ENCODE measurements at places on chromosomes 7 and 10. TPM values are rescaled to one million over a fixed set of nuclear protein-coding genes. Genes with fewer than 3 reads are reported as not detected.

DNA sequence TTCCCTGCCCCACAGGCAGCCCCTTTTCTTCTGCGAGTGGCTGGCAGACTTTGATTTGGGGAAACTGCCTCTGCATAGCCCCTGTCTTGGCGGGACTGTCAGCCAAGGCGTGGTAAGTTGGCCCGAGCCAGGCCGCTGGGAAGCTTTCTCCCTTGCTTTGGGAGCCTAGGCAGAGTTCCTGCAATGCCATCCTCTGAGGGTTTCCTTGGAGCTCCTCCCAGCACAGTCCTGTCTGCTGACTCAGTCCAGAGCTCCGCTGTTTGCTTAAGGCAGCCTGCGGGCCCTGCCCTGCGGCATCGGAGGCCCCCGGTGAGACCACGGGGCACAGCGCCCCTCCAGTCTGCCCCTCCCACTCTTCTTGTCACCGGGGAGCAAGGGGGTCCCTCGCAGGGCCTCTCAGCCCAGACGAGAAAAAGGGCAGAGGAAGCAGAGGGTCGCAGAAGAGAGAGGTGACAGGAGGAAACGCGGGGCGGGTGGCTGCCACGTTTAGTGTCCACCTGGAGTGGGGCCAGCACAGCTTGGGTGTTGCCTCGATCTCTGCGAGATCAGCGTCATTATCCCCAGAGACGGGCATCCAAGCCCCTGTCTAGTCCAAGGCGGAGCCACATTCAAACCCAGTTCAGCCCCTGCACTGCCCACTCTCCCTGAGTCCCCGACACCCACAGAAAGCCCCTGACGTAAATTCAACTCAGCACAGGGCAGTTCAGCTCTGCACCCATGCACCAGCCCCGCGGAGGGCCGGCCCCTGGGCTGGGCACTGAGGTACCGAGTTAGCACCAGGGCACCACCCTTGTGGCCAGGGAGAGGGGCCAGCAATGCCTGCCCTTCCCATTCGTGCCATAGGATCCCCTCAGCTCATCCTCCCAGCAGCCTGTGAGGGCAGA lies 59.0 kb upstream of the CHST15 start:
- peak; percentile 77 for DNase-seq
- H3K27me3 ChIP-seq = no peaks in the 10 kb centered on the region
- no peak overlapping the region for H3K4me3 ChIP-seq

DNA sequence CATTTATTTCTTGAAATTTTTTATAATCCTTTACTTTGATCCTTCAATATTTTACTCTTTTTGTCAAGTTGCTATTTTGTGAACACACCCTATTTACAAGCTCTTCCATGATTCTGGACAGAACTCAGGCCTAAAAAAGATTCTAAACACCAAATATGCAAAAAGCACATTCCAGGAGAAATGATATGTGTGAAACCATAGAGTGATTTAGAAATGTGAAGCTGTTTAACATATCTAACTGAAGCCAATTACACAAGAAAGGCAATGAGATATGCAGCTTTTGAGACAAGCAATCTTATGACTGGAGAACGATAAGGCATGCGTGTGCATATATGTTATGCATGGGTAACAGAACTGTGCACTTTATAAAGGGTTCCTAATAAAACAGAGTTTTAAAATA lies 243.0 kb downstream of the CACNA2D1 start:
- H3K27ac ChIP-seq = no peak overlapping the region
- no peak overlapping the region for H3K4me3 ChIP-seq
- no peaks in the 10 kb centered on the region for H3K4me1 ChIP-seq
- no peaks in the 10 kb centered on the region for H3K36me3 ChIP-seq
- DNase-seq = no peak

DNA sequence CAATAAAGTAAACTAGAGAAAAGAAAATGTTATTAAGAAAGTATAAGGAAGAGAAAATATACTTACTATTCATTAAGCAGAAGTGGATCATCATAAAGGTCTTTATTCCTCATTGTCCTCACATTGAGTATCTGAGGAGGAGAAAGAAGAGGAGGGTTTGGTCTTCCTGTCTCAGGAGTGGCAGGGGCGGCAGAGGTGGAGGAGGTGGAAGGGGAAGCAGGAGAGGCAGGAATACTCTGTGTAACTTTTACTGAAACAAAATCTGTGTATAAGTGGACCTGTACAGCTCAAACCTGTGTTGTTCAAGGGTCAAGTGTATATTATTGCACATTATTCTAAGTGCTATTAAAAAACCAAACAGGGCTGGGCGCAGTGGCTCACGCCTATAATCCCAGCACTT lies 34.2 kb upstream of the EPC1 start:
- DNase-seq = no peak
- H3K27me3 ChIP-seq = no peaks in the 10 kb centered on the region
- H3K27ac ChIP-seq = no peak overlapping the region
- H3K4me1 ChIP-seq = no peaks in the 10 kb centered on the region
- H3K36me3 ChIP-seq = no peaks in the 10 kb centered on the region

- H3K4me3 ChIP-seq = no peak overlapping the region
- H3K27ac ChIP-seq = no peak overlapping the region
- H3K27me3 ChIP-seq = no peaks in the 10 kb centered on the region
These were observed 808.7 kb downstream of the XPNPEP1 start for GRCh38 chr10:109114579-109114978.

- no peak overlapping the region for H3K4me3 ChIP-seq
- no peaks in the 10 kb centered on the region for H3K27me3 ChIP-seq
- H3K36me3 ChIP-seq = no peaks in the 10 kb centered on the region
- peaks cover 23% of the 10 kb centered on the region for H3K4me1 ChIP-seq
- DNase-seq = peak; percentile 60
These were observed 89.3 kb downstream of the SLIT1 start for GRCh38 chr10:97096261-97097083.

DNA sequence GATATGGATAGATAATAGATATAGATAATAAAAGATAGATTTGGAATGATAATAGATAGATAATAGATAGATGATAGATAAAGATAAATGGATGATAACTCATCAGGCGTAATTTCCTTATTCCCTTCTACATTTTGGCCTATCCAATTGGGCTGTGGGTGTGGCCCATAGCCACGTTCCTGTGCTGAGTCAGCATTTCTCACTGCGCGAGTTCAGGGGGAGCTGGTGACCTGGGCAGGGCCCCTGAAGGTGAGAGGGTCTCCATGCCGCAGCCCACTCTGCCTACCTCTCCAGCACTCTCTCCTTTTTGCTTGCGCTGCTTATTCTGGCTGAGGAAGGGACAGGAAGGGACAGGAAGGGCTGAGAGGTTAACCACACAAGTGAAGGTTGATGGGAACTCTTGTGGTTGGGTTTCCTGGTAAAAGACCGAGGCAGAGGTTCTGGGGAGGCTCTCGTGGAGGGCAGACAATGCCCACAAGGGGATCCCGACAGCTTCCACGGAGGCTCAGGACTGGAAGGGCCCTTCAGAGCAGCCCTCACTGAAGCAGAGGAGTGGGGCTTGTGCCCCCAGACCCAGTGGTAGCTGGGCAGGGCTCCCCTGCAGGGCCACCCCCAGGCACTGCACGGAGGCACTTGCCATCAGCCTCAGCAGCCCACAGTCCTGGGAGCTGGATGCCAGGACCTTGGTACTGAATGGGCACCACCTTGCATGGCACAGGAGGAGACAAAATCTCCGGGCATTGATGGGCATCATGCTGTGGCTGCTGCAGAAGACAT lies 247.3 kb upstream of the PITRM1 start:
- peaks cover 13% of the 10 kb centered on the region for H3K4me1 ChIP-seq
- H3K36me3 ChIP-seq = no peaks in the 10 kb centered on the region
- H3K27me3 ChIP-seq = no peaks in the 10 kb centered on the region
- no peak for DNase-seq

- no peak for DNase-seq
- H3K27me3 ChIP-seq = no peaks in the 10 kb centered on the region
- no peaks in the 10 kb centered on the region for H3K4me1 ChIP-seq
- no peaks in the 10 kb centered on the region for H3K36me3 ChIP-seq
These were observed 176.8 kb upstream of the SORCS1 start for GRCh38 chr10:107341281-107341680.

GRCh38 chr10:102673819-102674511 lies 29.7 kb downstream of the TRIM8 start:
- H3K36me3 ChIP-seq = no peaks in the 10 kb centered on the region
- peak overlapping the region; percentile 42 for H3K4me3 ChIP-seq
- H3K27me3 ChIP-seq = no peaks in the 10 kb centered on the region
- DNase-seq = peak; percentile 83
- H3K4me1 ChIP-seq = peaks cover 95% of the 10 kb centered on the region
- H3K27ac ChIP-seq = peak overlapping the region; percentile 90

DNA sequence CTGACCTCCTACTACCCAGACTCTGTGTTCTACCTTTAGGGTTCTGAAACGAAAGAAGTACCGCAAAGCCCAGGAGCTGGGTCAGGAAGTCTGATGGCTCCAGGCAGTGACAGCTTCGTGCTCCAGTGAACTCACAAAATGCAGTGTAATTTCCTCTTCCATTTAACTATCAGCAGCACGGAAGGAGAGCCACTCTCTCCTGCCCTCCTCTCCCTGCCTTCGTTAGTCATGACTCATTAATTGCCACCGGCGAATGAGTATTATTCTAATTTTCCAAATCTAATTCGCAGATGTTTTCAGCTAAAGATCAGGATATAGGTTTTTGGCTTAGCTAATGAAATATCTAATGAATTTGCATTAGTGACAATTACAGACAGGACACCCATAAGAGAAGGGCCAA lies 1262.0 kb downstream of the TYW1 start:
- H3K27me3 ChIP-seq = no peaks in the 10 kb centered on the region
- DNase-seq = no peak
- no peaks in the 10 kb centered on the region for H3K4me1 ChIP-seq
- no peak overlapping the region for H3K4me3 ChIP-seq
- no peak overlapping the region for H3K27ac ChIP-seq

DNA sequence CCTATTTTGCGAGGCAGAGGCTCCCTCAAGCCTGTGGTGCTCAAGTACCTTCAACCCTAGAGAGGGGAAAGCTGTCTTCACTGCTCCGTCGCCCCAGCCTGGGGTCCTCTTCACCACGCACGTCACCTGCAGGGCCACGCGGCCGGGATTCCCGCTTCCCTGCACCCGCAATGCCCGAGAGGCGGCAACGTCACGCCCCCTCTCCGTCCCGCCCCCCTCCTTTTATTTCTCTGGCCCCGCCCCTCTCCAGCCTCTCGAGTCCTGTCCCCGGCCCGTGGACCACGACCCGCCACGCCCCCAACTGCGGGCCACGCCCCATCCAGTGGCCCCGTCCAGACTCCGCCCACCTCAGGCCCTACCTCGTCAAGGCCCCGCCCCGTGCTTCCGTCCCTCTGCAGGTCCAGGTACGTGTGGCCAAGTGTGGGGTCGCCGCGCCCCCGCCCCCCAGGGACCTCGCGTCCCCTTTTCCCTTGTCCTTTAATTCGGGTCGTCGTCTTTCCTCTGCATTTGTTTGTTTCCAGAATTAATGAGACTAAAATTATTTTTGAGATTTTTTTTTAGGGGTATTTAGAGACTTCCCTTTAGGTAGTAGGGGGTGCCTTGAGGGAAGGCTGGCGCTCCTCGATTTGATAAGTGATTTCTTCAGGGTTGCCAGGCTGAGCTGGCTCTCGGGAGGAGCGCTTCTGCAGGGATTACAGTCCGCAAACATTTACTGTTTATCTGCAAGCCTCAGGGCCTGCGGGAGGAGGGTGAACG lies 69.8 kb upstream of the BAIAP2L1 start:
- H3K27ac ChIP-seq = no peak overlapping the region
- H3K4me3 ChIP-seq = no peak overlapping the region
- peaks cover 14% of the 10 kb centered on the region for H3K27me3 ChIP-seq
- no peaks in the 10 kb centered on the region for H3K4me1 ChIP-seq
- H3K36me3 ChIP-seq = no peaks in the 10 kb centered on the region
- no peak for DNase-seq

- no peaks in the 10 kb centered on the region for H3K36me3 ChIP-seq
- no peaks in the 10 kb centered on the region for H3K4me1 ChIP-seq
- H3K27ac ChIP-seq = no peak overlapping the region
- H3K27me3 ChIP-seq = no peaks in the 10 kb centered on the region
These were observed 33.6 kb downstream of the SFR1 start for GRCh38 chr10:104155591-104155990.

GRCh38 chr10:72335394-72336258 lies 19.1 kb downstream of the DNAJB12 start:
- peaks cover 26% of the 10 kb centered on the region for H3K36me3 ChIP-seq
- DNase-seq = peak; percentile 83
- no peaks in the 10 kb centered on the region for H3K27me3 ChIP-seq
- peaks cover 73% of the 10 kb centered on the region for H3K4me1 ChIP-seq
- H3K4me3 ChIP-seq = no peak overlapping the region

- H3K27ac ChIP-seq = no peak overlapping the region
- no peaks in the 10 kb centered on the region for H3K4me1 ChIP-seq
- no peaks in the 10 kb centered on the region for H3K27me3 ChIP-seq
- peak; percentile 47 for DNase-seq
- no peaks in the 10 kb centered on the region for H3K36me3 ChIP-seq
These were observed 242.2 kb downstream of the RAB11FIP2 start for GRCh38 chr10:117804470-117805011.

DNA sequence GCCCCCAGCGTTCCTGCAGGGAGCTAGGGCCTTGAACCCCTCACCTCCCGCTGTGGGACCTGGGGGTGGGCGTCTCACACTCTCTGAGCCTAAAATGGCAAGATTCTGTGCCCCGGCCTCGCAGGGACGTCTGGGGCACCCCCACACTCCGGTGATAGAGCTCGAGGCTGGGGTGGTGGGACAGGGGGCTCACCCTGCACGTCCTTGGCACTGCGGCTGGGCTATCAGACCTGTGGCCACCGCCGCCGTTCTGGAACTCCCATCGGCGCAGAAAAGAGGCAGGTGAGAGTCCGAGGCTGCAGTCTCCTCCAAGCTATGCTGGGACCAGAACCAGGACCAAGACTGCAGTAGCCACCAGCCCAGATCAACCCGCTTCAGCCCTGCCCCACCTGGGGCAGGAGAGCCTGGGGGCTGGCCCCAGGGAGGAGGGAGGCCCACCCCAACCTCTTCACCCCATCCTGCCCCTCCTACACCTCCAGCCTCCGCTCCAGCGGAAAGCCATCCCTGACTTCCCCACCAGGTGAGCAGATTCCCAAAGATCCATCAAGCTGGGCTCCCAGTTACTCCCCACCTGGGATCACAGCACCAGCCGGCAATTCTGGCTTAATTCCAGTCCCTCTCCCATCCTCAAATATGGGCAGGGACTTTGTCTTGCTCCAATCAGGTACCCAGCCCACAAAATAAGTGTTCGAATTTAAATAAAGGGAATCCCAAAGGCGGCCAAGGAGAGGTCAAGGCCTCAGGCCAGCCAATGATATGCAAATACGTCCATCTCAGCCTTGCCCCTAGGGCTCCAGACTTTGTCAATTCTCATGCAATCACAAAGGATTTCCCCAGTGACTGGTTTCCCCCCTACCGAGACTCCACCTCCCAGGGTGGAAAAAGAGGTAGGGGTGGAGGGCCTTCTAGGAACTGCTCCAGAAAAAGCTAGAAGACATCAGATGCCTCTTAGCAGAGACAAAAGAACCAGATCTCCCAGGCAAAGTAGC lies 16.4 kb downstream of the TNRC18 start:
- H3K27ac ChIP-seq = no peak overlapping the region
- H3K4me1 ChIP-seq = peaks cover 43% of the 10 kb centered on the region
- DNase-seq = no peak
- H3K4me3 ChIP-seq = no peak overlapping the region

GRCh38 chr10:124743191-124744101 lies 732 bp downstream of the FAM53B start:
- peaks cover 61% of the 10 kb centered on the region for H3K4me1 ChIP-seq
- peak overlapping the region; percentile 57 for H3K4me3 ChIP-seq

GRCh38 chr7:101370836-101371235 lies 8.2 kb downstream of the COL26A1 start:
- no peaks in the 10 kb centered on the region for H3K36me3 ChIP-seq
- H3K4me3 ChIP-seq = no peak overlapping the region
- H3K4me1 ChIP-seq = no peaks in the 10 kb centered on the region
- no peak overlapping the region for H3K27ac ChIP-seq
- DNase-seq = no peak

GRID2IP gene
- total RNA-seq = 0.28 TPM

CDHR3 gene
- total RNA-seq = not detected

MRC1 gene
- total RNA-seq = 10.8 TPM

CALCR gene
- total RNA-seq = 0.15 TPM

RELN gene
- total RNA-seq = 8.0 TPM

MDH2 gene
- total RNA-seq = 272 TPM

SLC29A4 gene
- total RNA-seq = 4.3 TPM

All from right atrium auricular region (tissue), 2 donors.